ENCODE measurements at places on chromosomes 3 and 15.
A peak's percentile ranks its signal among the peaks of the same experiment; 100 is the strongest.

DNA sequence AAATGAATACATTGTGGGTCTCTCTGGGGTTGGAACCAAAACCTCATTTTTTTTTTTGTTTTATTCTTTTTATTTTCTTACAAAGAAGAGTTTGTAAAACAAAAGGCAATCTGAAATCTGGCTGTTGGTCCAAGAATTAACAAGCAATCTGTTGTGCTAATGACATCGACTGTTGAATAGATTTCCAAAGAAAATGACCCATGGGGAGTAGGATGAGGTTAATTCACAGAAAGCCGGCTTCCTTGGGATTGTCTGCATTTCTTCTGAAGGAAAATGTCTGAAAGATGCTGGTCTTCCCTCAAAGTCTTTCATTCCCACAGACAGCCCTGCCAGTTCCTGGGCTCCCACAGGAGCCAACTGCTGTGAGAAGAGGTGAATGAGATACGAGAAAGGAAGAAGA is 92.9 kb downstream of the LRRC3B start:
- DNase-seq, result no peak

DNA sequence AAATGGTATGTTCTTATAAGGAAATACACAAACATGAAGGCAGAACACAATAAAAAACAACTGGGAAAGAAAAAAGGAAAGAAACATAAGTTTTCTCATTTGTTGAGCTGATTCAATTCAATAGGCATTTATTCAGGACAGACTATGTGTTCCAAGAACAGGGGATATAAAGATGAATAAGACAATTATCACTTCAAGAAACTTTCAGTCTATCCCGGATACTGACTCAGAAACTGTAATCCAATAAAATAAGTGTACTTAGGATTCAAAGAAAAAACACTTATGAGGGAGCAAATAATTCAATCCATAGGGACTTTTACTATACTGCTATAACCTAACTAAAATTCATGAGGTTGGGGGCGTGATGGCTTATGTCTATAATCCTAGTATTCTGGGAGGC is 3.5 kb upstream of the POPDC2 start:
- DNase-seq, result no peak

GRCh38 chr3:50347187-50347813 is 1.8 kb upstream of the ZMYND10 start:
- DNase-seq, result peak; percentile 78

GRCh38 chr3:60424942-60425341 is 826.3 kb downstream of the FHIT start:
- no peak for DNase-seq

- no peak for DNase-seq
Measured at GRCh38 chr3:186260726-186261125, 101.3 kb downstream of the DGKG start.

DNA sequence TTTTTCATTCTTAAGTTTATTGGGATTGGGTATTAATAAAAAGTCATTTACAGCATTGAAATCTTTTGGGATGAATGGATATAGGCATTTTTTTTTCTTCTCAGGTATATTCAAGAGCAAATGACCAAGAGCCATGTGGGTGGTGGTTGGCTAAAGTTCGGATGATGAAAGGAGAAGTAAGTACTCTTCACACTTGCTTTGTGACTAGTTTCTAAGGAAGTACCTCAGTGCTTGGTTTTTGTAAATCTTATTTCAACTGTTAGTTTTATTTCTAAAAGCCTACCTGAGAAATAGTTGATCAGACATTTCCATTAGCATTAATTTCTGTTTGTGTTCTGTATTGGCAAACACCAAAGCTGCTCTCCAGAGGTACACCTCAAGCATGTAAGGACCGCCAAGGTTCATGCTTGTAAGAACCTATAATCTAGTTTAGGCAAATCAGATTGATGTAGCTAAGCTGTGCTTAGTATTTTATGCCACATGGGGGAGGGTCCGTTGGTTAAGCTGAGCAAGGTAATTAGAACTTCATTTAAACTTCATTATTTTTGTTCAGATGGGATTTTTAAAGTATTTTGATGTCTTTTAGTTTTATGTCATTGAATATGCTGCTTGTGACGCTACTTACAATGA is 35.4 kb downstream of the FXR1 start:
- no peak for DNase-seq

DNA sequence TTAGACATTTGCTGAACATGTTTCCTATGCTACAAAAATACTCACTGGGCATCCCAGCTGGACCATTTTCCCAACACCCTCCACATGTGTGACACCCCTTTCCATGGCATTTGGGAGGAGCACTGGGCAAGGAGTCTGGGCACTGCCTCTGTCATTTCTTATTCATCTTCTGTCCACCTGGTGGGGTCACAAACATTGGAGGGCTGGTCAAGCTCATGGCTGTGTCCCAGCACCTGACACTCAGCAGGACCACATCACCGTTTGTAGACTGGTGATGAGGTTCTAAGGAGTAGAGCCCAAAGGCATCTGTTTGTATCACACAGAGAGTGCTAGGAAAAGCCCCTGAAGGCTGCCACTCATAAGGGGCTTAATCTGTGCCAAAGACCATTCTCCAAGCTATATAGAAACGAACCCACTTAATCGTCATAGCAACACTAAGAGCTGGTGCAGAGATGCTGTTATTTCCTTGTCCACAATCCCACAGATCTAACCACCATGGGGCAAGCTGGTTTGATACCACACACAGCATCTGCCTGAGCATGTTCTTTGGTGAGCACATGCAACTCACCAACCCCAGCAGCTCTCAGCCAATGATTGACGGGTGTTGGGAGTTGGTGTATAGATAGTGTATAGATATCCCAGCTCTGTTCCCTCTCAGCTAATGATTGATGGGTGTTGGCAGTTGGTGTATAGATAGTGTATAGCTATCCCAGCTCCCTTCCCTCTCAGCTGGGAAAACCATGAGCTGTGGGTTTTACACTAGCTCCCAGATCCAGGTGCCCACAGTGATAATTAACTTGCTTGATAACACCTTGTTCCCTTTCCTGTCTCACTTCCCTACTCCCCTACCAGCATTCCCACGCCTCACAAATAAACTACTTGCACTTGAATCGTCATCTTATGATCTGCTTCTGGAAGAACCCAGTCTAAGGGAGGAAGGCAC is 42.7 kb upstream of the ATP2B2 start:
- no peak for DNase-seq

- peak; percentile 56 for DNase-seq
Measured at GRCh38 chr3:193593668-193594030, 641 bp downstream of the OPA1 start.

DNA sequence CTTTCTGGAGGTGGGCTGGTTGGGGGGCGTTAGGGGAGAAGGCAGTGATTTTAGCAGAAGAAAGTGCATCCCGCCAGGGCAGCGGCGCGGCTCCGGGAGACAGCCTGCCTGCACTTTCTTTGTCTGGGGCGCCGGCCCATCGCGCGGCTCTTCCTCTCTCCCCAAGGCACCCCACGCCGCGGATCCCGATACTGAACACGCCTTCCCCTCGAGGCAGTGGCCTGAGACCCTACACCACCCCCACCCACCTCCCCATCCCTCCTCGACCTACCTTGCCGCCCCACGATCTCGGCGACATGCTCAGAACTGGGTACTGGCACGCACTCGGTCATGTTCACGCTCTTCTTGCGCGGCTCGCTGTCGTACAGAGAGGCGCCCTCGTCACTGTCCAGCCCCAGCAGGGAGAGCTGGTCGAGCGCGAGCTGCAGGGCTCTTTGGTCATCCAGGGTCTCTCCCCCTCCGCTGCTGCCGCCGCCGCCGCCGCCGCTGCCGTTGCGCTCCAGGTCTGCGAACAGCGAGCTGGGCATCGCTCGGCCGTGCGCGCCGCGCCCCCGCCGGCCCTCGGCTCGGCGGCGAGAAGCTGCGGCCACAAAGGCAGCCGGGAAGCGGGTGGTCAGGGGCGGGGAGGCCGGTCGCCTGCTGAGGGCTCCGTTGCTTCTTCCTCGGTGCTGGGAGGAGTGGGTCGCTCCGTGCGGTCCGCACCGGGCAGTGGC is 483 bp downstream of the MEX3B start:
- DNase-seq, result peak; percentile 25

DNA sequence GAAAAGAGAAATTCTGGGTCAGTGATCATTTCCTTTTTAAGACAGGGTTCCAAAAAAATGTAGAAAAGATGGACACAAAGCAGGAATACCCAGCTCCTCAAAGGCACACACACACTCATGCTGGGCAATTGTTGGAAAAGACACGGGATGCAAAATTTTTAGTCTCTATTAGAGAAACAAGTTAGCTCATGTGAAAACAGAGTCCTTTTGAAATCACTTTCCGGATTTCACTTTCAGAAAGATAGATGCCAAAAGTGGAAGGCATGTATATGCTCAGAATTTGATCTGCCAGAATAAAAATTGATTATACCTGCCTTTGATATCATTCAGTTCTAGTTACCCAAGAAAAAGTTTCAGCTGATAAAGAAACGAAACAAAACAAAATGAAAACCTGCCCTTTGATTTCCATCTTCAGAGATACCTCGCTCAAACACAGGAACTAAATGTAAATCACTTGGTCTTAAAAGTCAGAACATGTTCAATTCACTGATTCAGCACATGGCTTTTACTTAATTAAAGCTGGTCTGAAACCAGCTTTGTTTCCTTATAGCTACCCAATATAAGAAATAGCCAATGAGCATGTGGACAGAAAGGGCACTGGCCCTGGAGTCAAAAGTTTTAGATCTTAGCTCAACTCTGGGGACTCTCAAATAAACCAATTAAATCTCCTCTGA is 52.8 kb downstream of the PLD1 start:
- no peak for DNase-seq

- DNase-seq, result no peak
Measured at GRCh38 chr15:66855041-66855440, 153.0 kb downstream of the SMAD6 start.

DNA sequence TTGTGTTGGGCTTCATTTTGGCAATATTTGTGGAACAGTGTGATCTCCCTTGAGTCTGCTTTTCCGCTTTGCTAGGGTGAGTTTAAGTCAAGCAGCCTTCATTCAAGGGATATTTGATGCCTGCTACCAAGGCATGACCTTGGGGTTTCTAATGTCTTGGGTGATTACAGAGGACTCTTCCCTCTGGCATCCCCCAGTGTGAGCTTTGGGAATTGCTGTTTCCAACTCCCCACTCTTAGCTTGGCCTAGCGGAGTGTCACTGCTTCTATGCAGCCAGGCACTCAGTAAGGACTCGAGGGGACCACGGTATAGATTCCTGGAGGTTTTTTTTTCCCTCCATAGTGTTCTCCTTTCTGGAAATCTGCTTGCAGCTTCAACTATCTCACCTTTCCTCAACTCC is 21.1 kb downstream of the GCNT3 start:
- DNase-seq, result no peak

All from activated naive CD4-positive, alpha-beta T cell treated with Interleukin-2 at 50 U/mL for 16 hours (primary cell).